Osteoblast (primary cell): ENCODE measurements at places on chromosomes 12 and 14. TPM values are rescaled to one million over a fixed set of nuclear protein-coding genes. Genes with fewer than 3 reads are reported as not detected.

- DNase-seq, result no peak
These were observed 50.1 kb downstream of the RASSF3 start for GRCh38 chr12:64660237-64661018.

DNA sequence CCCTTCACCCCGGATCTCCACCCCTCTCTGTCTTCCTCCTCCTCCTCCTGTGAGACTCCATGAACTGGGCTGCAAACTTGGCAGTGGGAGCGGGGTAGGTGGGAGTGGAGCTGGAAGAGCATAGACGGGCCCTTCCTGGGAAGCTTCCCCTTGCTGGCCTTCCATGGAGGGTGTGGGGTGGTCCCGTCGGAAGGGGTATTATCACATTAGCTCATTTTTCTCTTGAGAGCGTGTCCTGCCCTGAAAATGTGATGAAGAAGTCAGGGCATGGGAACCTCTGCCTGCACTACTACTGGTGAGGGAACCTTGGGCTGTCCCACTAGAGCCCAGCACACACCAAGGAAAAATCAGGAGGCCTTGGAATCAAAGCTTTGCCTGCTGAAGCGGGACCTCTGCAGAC is 66.5 kb downstream of the CACNA1C start:
- no peak for DNase-seq

DNA sequence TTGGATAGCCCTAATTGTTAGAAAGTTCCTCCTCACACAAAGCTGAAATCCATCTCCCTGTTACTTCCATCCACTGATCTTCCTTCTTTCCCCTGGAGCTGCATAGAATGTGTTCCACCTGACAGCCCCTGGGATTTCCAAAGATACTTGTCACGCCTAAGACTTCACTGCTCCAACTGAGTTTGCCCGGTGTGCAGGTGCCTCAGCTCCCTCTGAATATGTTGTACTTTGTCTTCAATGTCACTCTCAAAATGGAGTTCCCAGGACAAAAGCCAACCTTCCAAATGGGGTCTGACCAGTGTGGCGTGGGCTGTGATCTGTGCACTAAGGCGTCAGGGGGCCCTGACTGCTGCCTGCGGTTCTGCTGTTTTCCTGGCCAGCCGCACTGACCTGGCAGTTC is 42.8 kb downstream of the CACNA2D4 start:
- DNase-seq, result no peak

Gene GLIPR1L1
- not detected in 2 replicates for total RNA-seq

GRCh38 chr12:111428728-111429175 is 23.0 kb downstream of the SH2B3 start:
- DNase-seq, result peak; percentile 36

Gene RNF41
- 155 and 159 TPM in 2 replicates for total RNA-seq

DNA sequence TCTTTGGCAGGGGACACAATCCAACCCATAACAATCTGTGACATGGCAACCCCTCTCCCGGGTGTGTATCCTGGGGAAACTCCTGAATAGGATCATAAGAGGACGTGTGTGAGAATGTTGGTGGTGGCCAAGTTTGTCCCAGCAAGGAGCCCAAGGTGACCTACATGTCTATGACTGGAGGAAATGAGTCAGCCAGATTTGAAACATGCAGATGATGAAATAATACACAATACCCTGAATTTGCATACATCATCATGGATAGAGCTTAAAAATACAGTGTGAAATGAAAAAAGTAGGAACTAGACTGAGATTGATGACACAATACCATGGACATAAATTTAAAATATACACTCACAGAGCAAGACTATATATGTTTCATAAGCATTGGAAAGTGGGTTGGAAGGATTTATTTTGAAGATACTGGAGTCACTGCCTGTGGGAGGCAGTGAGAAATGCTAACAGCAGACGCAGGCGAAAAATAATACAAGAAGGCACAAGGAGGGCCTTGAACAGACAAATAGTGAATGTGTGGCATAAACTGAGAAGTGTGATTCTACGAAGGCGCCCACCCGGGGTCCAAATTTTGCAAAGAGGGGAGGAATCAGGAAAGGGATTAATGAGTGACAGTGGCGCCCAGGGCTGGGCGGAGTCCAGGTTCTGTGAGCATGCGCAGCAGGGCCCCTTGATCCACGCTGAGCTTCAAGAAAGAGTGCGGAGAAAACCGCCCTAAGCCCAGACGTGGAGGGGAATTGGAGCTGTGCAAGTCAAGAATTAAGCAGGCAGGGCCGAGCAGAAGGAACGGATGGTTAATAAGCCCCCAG is 7.0 kb upstream of the MAP1LC3B2 start:
- DNase-seq, result no peak

DNA sequence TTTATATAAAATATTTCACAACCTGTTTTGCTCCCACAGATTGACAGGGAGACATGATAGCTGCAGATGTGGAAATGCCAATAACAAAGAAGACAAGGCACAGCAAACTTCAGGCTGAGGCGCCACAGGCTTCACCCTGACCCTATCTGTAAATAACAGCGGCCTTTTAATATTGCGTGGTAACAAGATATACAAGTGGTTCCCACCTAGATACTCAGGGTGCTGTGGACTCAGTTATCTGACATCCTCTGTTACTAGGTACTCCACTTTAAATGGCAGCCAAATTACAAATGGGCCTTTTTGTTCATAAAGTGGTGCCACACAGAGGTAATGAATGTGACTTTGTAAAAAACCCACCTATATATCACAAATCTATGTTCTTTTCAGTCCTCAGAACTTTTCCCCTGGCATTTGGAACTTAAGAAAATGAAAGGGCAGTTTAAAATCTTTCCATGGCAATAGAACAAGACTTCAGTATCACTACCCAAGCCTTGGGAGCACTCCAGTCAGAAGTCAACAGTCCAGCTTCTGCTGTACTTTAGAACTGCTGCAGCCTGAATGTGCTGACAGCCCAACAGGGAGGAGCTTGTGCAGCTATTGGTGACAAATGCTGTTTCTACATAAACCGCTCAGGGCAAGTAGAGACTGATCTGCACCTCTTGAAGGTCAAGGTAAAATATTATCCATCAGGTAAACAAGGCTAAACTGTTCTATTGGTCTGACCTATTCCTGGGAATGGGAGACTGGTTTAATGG is 86.2 kb upstream of the DCD start:
- no peak for DNase-seq

DNA sequence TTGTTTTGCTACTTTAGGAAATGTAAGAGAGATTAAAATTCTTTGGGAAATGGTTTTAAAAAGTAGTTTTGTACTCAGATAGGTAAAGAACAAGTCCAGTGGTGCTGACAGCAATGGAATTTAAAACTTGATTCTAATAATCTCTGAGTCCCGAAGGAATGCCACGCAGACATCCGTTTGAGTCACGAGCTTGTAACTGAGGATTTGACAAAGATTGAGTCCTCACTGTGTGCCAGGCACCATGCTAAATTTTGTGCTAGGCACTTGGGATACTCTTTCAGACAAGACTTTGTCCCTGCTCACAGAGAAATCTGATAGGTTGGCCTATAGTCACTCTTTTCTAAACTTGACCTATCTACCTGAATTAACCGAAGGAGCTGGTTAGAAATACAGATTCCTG is 12.7 kb downstream of the FLRT2 start:
- DNase-seq, result no peak

Gene GLS2
- total RNA-seq, result 0.36 TPM in 1 of 2 replicates, not detected in the other

Gene HOXC11
- total RNA-seq, result 1.1 and 1.5 TPM in 2 replicates

GRCh38 chr14:78103271-78103670 is 66.9 kb upstream of the NRXN3 start:
- no peak for DNase-seq

Gene TMEM229B
- total RNA-seq, result 5.8 and 8.3 TPM in 2 replicates

GRCh38 chr14:49862089-49862673 is 9.6 kb upstream of the NEMF start:
- DNase-seq, result peak; percentile 75

DNA sequence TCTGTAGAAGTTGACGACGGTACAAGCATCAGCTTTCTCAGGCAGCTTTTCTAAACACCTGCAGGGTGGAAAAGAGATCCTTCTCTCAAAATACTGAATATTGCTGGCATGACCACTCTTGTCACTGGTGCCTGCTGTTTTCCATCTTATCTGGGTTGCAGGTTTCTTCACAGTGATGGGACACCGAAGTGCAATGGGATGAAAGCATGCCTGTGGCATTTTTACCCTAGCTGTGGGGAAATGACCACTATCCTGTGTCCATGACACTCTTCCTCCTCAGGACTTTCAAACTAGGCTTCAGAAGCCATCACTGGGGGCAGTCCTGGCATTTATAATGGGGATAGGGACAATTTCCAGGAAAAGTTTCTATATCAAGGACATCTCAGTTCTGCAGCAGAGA is 98.5 kb downstream of the ETV6 start:
- DNase-seq, result no peak

Gene DLK1
- not detected in 2 replicates for total RNA-seq
